ENCODE measurements at places on chromosomes 16 and 17. TPM values are rescaled to one million over a fixed set of nuclear protein-coding genes. Genes with fewer than 3 reads are reported as not detected.

Gene KRT25
- not detected for total RNA-seq

Gene KCNH6
- not detected for total RNA-seq

DNA sequence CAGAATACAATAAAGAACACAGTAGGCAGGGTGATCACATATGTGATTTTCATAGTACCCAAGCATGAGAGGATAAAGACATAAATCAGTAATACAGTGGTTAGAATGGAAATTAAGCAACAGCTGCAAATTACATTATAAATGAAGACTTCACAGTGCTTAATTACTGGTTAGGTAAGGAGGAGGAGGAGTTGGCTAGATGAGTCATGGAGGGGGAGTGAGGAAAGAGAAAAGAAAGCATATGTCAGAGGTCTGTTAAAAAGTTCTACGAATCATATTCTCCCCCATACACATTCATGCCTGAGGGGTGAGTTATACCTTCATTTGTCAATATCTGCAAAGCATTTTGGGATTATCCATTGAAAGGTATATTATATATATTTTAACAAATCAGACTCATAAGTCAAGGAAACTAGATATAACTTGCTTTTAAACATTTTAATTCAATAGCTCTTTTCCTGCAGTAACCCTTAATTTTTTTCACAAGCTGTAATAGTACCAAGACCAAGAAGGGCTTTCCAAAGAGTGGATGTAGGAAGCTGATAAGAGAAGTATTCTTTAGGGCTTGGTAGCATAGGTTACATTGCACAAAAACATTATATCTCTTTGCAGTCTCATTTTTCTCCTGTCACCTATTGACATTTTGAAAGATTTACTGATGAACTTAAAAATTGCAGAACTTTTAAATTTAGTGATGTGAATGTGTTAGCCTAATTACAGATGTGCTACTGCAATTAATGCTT is 99.3 kb downstream of the STXBP4 start:
- no peaks in the 10 kb centered on the region for H3K27me3 ChIP-seq
- no peak overlapping the region for H3K27ac ChIP-seq
- H3K36me3 ChIP-seq = no peaks in the 10 kb centered on the region
- H3K4me1 ChIP-seq = peaks cover 2% of the 10 kb centered on the region
- no peak overlapping the region for H3K4me3 ChIP-seq

GRCh38 chr17:45688820-45689219 is 95.3 kb upstream of the CRHR1 start:
- no peak overlapping the region for H3K27ac ChIP-seq
- no peak overlapping the region for H3K4me3 ChIP-seq
- H3K36me3 ChIP-seq = no peaks in the 10 kb centered on the region
- no peak for DNase-seq

- H3K4me3 ChIP-seq = no peak overlapping the region
- peaks cover 42% of the 10 kb centered on the region for H3K4me1 ChIP-seq
These were observed 59.2 kb upstream of the TOB1 start for GRCh38 chr17:50925296-50925891.

DNA sequence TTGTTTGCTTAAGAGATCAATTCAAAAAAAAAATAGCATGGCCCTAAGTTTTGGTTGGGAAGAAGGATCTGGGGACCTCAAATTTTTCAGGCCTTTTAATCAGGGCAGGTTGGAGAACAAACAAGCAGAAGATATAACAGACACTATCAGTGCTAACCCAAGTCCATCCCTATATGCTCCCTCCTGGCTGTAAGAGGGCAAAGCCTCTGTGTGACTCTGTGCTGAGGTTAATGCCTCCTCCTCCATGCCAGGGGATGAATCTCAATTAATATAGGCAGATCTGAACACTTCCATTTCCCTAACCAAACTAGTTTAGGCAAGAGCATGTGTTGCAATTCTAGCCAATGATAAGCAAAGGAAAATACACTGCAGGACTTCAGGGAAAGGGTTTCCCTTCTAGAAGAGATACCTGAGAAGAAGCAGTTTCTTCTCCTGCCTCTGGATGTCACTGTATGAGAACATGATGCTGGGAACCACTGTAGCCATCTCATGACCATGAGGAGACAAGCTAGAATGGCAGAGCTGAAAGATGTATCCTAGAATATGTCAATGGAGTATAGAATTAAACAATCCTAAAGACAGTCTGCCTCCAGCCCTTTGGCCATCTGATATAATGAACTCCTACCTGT is 76.0 kb downstream of the CHD9NB start:
- H3K27me3 ChIP-seq = peaks cover 14% of the 10 kb centered on the region
- H3K4me1 ChIP-seq = no peaks in the 10 kb centered on the region
- no peak overlapping the region for H3K4me3 ChIP-seq
- DNase-seq = no peak
